ENCODE measurements at places on chromosomes 3 and 15.

DNA sequence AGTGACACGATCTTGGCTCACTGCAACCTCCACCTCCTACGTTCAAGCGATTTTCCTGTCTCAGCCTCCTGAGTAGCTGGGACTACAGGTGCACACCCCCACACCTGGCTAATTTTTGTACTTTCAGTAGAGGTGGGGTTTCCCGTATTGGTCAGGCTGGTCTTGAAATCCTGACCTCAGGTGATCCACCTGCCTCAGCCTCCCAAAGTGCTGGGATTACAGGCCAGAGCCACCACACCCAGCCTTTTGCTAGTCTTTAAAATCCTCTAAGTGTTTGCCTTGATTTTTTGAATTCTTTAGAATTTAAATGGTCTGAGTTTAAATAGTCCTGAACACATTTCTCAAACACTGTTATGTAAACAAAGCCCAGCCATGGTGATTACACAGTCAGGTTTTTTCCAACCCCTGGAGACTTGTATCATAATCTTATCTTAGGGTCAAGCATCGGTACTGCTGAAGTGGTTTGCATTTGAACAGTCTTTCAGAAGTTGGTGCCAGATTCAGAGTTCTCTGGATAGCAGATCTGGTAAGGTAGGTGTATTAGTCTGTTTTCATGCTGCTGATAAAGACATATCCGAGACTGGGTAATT lies 28.2 kb upstream of the PIAS1 start:
- no peak for DNase-seq
- H3K4me3 ChIP-seq: no peak overlapping the region
- no peaks in the 10 kb centered on the region for H3K36me3 ChIP-seq
- H3K27ac ChIP-seq: no peak overlapping the region

GRCh38 chr3:20324664-20325478 lies 138.9 kb upstream of the SGO1 start:
- no peak overlapping the region for H3K4me3 ChIP-seq
- no peaks in the 10 kb centered on the region for H3K27me3 ChIP-seq
- no peaks in the 10 kb centered on the region for H3K36me3 ChIP-seq

DNA sequence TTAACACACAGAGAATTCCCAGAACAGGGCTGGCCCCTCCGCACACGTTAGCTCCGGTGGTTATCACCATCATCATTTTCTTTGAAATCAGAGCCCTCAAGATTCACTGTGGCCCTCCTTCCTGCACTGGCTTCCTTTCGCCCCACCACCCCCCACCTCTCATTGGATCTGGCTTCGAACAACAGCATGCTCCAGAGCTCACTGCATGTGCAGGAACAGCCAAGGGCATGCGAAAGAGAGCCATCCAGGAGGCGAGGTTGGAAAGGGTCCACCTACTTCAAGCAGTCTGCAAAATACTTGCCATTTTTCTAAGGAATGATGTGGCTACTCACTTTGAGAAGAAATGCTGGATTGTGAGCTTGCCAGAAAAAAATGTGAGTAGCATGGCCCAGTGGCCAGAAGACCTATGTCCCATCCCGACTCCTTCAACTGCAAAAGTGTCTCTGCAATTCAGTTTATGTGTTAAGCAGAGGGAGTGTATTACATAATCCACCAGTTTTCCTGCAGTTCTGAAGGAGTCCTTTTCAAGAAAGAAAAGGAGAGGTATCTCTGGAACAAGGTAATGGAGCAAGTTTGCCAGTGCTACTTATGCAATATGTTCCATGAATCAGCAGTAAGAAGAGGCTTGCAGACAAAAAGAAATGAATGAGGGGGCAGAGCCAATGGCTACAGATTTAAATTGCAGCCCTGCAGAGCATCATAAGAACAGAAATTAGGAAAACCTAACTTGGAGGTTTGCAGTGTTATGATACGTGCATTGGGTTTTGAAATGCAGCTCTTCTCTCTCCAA lies 92.8 kb downstream of the OCA2 start:
- no peak for DNase-seq
- no peak overlapping the region for H3K4me3 ChIP-seq
- H3K36me3 ChIP-seq: no peaks in the 10 kb centered on the region
- no peak overlapping the region for H3K27ac ChIP-seq
- H3K27me3 ChIP-seq: no peaks in the 10 kb centered on the region

GRCh38 chr15:89301304-89302089 lies 33.1 kb downstream of the POLG start:
- H3K27me3 ChIP-seq: no peaks in the 10 kb centered on the region
- no peak for DNase-seq
- H3K36me3 ChIP-seq: no peaks in the 10 kb centered on the region
- no peaks in the 10 kb centered on the region for H3K4me1 ChIP-seq
- H3K27ac ChIP-seq: no peak overlapping the region

GRCh38 chr15:78762985-78763795 lies 48.1 kb downstream of the ADAMTS7 start:
- no peaks in the 10 kb centered on the region for H3K4me1 ChIP-seq
- H3K27ac ChIP-seq: no peak overlapping the region
- no peaks in the 10 kb centered on the region for H3K36me3 ChIP-seq
- H3K4me3 ChIP-seq: no peak overlapping the region

DNA sequence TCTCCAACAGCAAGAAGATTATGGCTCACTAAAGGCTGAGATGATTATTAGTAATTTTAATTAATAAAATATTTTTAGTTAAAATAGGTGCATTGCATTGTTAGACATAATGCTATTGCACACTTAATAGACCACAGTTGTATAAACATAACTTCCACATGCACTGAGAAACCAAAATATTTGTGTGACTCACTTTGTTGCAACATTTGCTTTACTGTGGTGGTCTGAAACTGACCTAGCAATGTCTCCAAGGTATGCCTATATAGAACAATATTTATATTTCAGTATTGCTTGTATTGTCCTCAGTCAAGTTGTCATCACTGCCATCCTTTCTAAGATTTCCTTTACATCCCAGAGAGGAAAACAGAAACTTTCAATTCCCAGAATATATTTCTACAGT lies 1215.2 kb downstream of the SI start:
- no peaks in the 10 kb centered on the region for H3K27me3 ChIP-seq
- no peak overlapping the region for H3K27ac ChIP-seq
- H3K4me1 ChIP-seq: no peaks in the 10 kb centered on the region
- no peak for DNase-seq
- H3K4me3 ChIP-seq: no peak overlapping the region

GRCh38 chr15:85400606-85401005 lies 20.2 kb downstream of the AKAP13 start:
- H3K4me3 ChIP-seq: no peak overlapping the region
- no peak for DNase-seq
- H3K36me3 ChIP-seq: no peaks in the 10 kb centered on the region
- no peak overlapping the region for H3K27ac ChIP-seq
- H3K27me3 ChIP-seq: no peaks in the 10 kb centered on the region

DNA sequence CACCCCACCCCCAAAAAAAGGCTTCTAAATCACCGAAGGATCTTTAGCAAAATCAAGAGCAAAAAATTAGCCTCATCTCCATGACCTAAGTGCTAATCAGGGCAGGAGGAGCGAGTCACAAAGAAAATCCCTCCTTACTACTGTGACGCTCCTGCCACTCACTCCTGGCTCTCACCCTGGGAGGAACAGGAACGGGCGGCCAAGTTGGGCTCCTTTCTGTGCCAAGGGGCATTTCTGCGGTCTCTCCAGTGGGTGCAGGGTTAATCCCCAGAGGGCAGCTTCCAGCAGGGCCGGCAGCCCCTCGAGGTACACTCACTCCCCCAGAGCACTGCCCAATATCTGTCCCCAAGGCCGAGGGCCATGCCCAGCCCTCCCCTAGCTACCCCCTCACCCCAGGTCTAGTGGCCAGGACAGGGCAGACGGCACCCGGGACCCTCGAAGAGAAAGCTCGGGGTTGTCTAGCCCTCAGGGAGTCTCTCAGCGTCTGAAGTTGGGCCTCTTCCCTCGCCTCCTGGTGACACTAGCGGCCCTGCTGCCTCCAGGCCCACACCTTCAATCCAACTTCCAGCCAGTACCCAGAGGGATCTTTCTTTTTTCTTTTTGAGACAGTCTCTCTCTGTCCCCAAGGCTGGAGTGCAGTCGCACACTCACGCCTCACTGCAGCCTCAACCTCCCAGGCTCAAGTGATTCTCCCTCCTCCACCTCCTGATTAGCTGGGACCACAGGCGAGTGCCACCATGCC lies 706 bp downstream of the CAV3 start:
- H3K27me3 ChIP-seq: no peaks in the 10 kb centered on the region
- no peaks in the 10 kb centered on the region for H3K36me3 ChIP-seq
- no peaks in the 10 kb centered on the region for H3K4me1 ChIP-seq
- no peak overlapping the region for H3K27ac ChIP-seq

DNA sequence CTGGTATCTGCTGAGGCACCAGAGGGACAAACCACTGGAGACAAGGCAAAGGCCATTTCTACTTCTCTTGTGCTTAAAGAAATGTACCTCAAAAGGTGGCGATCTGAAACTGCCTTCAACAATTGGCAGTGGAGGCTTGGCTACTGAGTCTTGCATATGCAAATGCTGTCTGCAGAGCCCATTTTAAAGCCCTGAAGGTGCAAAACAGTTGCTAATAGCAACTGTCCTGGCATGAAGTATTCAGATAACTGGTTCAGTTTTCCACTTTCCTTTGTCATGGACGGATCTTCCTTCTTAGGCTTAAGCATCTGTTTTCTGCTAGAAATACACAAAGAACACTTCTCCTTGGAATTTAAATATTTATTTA lies 71.4 kb upstream of the PSMD6 start:
- DNase-seq: no peak
- no peak overlapping the region for H3K4me3 ChIP-seq
- H3K36me3 ChIP-seq: no peaks in the 10 kb centered on the region
- H3K4me1 ChIP-seq: no peaks in the 10 kb centered on the region
- no peak overlapping the region for H3K27ac ChIP-seq

- no peaks in the 10 kb centered on the region for H3K36me3 ChIP-seq
- H3K4me1 ChIP-seq: no peaks in the 10 kb centered on the region
- no peak overlapping the region for H3K4me3 ChIP-seq
- no peak overlapping the region for H3K27ac ChIP-seq
- H3K27me3 ChIP-seq: no peaks in the 10 kb centered on the region
- DNase-seq: no peak
Measured at GRCh38 chr3:85502148-85502875, 543.5 kb downstream of the CADM2 start.

- no peaks in the 10 kb centered on the region for H3K36me3 ChIP-seq
- H3K27ac ChIP-seq: no peak overlapping the region
- H3K4me1 ChIP-seq: no peaks in the 10 kb centered on the region
- no peak overlapping the region for H3K4me3 ChIP-seq
- no peaks in the 10 kb centered on the region for H3K27me3 ChIP-seq
Measured at GRCh38 chr15:60620708-60621107, 141.8 kb upstream of the ICE2 start.

DNA sequence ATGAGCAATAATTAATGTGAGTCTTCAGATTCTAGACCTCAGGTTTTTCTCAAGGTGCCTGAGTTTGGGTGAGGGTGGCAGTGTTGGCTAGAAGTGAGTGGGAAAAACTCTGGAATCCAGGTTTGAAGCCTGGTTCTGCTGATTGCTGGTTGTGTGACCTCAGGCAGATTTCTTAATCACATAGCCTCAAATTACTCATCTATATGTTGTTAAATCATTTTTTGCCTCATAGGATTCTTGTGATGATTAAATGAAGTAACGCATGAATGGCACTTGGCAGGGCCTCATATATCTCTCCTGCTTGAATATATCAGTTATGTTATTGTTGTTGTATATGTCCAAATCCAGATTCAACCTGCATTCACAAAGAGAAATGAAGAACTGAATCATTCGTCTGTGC lies 60.5 kb downstream of the NR2F2 start:
- no peaks in the 10 kb centered on the region for H3K36me3 ChIP-seq
- H3K27ac ChIP-seq: no peak overlapping the region
- no peak for DNase-seq
- H3K4me1 ChIP-seq: no peaks in the 10 kb centered on the region
- no peaks in the 10 kb centered on the region for H3K27me3 ChIP-seq

DNA sequence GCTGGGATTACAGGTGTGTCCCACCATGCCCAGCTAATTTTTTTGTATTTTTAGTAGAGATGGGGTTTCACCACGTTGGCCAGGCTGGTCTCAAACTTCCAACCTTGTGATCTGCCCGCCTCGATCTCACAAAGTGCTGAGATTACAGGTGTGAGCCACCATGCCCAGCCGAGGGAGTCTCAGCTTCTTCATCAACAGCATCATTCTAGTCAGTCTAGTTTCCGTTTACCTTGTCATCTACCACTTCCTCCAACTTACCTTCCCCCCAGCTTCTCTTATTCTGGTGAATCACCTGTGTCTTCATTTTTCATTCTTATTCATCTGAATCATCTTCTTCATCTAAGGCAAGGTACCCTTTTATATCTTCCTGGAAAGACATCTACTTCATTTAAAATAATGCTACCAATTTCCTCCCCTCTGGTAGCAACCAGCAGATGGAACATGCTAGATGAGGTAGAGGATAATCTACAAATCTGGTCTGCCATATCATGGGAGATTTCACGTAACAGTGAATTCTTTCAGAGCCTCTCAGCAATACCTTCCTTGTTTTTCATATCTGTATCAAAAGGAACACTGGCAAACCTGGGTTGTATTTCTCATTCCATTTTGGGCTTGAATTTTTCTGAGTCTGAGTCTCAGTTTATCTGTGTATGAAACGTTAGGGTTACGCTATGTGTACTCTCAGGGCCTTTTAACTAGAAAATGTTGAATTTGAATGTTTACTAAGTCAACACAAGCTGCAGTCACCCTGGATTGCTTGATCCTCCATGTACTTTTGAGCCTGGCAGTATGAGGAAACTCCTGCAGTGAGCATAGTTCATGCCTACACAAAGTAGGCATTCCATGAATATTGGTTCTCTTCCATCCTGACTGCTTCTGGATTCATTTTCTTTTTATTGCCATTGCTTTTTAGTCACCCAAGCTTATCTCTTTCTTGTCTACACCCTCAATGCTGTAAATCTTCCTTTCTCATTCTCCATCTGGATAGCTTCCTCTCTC lies 16.8 kb downstream of the LPP start:
- no peak overlapping the region for H3K4me3 ChIP-seq
- no peaks in the 10 kb centered on the region for H3K4me1 ChIP-seq
- no peaks in the 10 kb centered on the region for H3K27me3 ChIP-seq
- H3K36me3 ChIP-seq: no peaks in the 10 kb centered on the region
- H3K27ac ChIP-seq: peak overlapping the region; percentile 34

GRCh38 chr3:184238246-184238818 lies 8.9 kb downstream of the VWA5B2 start:
- no peak for DNase-seq
- no peaks in the 10 kb centered on the region for H3K36me3 ChIP-seq
- no peaks in the 10 kb centered on the region for H3K4me1 ChIP-seq

DNA sequence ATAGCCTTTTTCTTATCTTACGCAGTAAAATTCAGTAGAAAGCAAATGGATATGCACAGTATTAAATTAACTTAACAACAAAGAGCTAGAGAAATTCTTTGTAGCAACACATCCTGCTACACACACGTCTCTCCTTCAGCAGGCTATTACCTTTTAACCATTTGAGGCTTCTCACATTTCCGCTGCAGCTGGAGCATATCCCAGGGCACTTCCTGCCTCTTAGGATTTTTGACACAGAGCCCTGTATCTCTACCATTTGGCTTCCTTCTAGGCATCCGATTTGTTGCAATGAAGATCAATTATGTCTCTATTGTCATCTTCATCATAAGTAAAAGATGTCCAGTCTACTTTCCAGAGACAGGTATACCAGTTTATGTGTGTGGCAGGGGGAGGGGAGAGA lies 292.4 kb upstream of the CBLB start:
- no peaks in the 10 kb centered on the region for H3K36me3 ChIP-seq
- no peak overlapping the region for H3K4me3 ChIP-seq
- H3K27me3 ChIP-seq: no peaks in the 10 kb centered on the region

Measured in breast epithelium (tissue), 4 donors.